Activated CD8-positive, alpha-beta T cell treated with anti-CD3 and anti-CD28 coated beads, Interleukin-2, amount 10 ng/mL, durations not matched to agents 7 days and 5 days (primary cell): ENCODE measurements at places on chromosomes 3 and 15. TPM values are rescaled to one million over a fixed set of nuclear protein-coding genes. Genes with fewer than 3 reads are reported as not detected.

GRCh38 chr3:194623449-194624290, 9.5 kb downstream of the TMEM44 start:
- no peak for DNase-seq

- no peak for DNase-seq
These were observed 28.4 kb downstream of the MCCC1 start for GRCh38 chr3:183070892-183071291.

DNA sequence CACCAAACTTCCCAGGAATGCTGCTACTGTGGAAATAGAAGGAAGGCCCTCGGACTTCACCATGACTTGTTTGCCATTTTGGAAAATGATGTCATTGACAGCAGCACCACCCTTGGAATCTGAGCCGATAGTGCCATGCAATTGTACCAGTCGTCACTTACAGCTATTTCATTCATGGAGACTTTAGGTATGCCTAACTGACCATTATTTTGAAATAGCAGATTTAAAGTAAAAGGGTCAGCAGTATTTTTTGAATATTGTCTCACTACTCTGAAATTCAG, 66.0 kb upstream of the ARL8B start:
- no peak for DNase-seq

DNA sequence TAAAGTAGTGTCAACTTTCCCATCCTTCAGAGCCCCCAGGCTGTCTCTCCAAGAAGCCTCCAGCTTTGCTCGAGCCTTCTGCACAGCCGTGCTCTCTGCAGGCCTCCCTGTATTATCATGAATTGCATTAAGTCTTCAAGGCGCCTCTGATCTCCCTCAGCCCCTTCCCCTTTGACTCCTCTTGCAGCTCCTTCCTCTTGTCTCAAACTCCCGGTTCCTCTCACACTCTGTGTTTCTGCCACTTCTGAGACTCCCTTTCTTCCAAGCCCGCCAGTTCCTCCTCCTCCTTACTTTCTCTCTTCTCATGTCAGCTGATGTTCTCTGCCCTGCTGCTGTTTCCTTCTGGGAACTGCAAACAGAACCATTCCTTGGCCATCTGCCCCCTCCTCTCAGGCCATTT, 418.8 kb downstream of the EPHB1 start:
- DNase-seq: no peak

DNA sequence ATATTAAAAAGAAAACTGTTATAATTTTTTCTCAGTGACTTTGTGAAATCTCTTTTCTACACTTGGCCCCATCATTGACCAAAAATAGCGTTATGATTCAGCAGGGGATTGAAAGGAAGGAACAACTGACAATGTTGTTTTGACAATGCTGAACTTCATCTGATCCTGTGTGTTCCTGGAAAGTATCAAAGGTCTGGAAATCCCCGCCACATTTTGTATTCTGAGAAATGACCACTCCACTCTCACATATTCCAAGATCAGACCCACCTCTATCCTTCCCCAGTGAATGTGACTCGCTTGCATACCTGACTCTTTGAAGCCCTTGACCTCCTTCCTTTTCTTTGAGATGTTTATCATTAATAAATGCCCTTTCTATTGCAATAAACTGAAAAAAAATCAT, 9.7 kb upstream of the RIOX2 start:
- no peak for DNase-seq

DNA sequence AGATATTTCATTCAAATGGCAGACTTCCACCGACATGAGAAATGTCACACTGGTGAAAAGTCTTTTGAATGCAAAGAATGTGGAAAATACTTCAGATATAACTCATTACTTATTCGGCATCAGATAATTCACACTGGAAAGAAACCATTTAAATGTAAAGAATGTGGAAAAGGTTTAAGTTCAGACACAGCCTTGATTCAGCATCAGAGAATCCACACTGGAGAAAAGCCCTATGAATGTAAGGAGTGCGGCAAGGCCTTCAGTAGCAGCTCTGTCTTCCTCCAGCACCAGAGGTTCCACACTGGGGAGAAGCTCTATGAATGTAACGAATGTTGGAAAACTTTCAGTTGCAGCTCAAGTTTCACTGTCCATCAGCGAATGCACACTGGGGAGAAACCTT, 8.6 kb upstream of the ZNF621 start:
- DNase-seq: no peak

GRCh38 chr3:42488687-42489086, 13.8 kb upstream of the VIPR1 start:
- no peak for DNase-seq

GRCh38 chr3:127473244-127474024, 117.1 kb downstream of the TPRA1 start:
- DNase-seq: peak; percentile 31

- DNase-seq: no peak
These were observed 2.9 kb upstream of the RBM6 start for GRCh38 chr3:49937090-49937489.

GRCh38 chr3:119681279-119681678, 4.1 kb upstream of the COX17 start:
- peak; percentile 29 for DNase-seq

DNA sequence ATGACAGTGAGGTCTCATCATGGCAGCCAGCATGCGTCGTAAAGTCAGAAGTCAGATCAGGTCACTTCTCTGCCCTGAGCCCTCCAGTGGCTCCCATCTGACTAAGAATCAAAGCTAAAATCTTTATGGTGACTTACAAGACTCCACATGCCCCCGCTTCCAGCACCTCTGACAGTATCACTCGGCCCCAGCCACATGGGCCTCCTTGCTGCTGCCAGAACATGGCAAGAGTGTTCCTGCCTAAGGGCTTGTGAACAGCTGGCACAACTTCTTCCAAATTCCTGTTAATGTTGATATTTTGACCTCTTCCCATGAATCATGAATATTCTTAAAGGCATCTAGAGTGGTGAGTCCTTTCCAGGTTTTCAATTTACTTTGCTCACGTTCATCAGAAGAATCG, 20.5 kb downstream of the POLR2M start:
- DNase-seq: no peak

The GCHFR gene
- total RNA-seq: 50.8 TPM

GRCh38 chr3:172561897-172562640, 38.8 kb upstream of the TNFSF10 start:
- no peak for DNase-seq

GRCh38 chr15:85956532-85957275, 123.0 kb upstream of the AGBL1 start:
- no peak for DNase-seq

The DUOXA1 gene
- not detected for total RNA-seq

GRCh38 chr3:133931084-133931483, 35.4 kb upstream of the RAB6B start:
- DNase-seq: no peak

- DNase-seq: peak; percentile 73
These were observed 160.5 kb downstream of the FGF12 start for GRCh38 chr3:192566706-192567290.

The ROPN1 gene
- total RNA-seq: not detected

GRCh38 chr3:10619989-10620832, 114.8 kb upstream of the ATP2B2 start:
- DNase-seq: no peak

DNA sequence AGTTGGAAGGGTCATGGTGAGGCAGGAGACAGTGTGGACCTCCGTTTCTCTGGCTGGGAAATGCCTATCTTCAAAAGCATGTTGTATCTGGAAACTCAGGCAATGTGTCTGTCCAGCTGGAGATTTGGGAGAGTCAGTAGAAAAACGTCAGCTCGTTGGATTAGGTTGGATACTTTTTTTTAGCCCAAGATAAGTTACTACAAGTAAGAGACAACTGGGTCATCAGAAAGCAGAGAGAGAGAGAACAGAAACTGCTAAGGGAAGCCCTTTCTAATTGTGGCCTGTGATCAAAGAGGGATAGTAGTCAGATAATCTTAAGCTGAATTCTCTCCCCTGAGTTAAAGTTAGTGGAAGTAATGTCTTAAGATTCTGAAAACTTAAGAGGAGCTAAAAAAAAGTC, 78.9 kb upstream of the ZNF280D start:
- no peak for DNase-seq

- DNase-seq: no peak
These were observed 39.0 kb downstream of the CORO2B start for GRCh38 chr15:68617777-68618176.

- DNase-seq: no peak
These were observed 36.8 kb upstream of the CNTN3 start for GRCh38 chr3:74651292-74651691.

DNA sequence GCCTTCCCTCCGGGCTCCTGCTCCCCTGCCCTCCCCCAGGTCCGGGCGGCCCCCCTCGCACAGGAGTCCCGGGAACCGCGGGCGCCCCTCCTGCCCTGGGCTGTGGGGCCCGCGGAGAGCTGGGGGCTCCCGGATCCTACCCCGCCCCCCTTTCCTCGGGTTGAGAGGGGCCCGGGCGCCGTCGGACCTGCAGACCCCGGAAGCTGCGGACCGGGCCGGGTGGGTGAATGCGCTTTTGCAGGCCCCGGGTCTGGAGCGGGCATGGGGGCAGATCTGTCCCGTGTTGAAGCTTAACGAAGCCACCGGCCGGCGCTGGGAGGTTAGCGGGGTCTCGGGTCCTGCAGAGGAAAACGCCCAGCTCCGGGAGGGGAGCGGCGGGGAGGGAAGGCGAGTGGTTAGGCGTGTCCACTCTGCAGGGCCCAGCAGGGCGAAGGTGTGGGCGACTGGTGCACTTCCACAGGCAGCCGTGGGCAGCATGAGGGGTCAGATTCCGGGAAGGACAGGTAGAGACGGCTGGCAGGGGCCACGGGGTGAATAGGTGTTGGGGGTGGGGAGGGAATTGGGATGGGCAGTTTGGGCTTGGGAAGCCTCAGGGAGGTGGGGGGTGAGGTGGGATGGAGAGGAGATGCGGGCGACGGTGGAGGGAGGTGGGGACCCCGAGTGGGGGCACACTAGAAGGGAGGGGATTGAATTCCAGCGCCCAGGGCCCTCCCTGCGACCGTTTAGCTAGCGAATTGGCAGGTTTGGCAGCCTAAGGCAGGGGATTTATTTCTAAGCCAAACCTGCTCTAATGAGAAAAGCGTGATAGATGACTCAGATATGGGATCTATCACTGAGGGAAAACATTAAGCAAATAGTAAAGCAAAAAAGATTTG, 635 bp downstream of the CD276 start:
- peak; percentile 16 for DNase-seq

GRCh38 chr3:177035676-177036075, 161.6 kb downstream of the TBL1XR1 start:
- no peak for DNase-seq

DNA sequence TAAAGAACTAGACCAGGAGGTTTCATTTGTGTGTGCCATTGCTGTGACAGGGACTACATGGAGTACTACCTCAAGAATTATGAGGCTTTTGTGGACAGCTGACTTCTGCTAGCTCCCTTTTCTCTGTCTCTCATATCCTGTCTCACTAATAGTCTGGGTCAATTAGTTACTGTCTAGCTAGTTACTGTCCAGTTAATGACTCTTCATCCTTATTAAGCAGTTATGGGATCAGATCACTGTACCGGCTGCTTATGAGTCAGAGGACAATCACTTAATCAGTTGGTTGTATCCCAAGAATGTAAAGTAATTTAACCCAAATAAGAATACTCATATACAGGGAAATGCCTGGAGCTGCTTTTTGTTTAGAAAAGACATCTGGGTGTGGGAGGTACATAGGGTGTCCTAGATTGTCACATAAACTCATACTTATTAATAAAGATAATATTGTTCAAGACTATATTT, 158.0 kb downstream of the CDIN1 start:
- no peak for DNase-seq
